ENCODE measurements at places on chromosomes 7 and 10. TPM values are rescaled to one million over a fixed set of nuclear protein-coding genes. Genes with fewer than 3 reads are reported as not detected.
A peak's percentile ranks its signal among the peaks of the same experiment; 100 is the strongest.

CDC14C gene
- total RNA-seq = not detected

RGS10 gene
- total RNA-seq = 34.6 TPM

SLC26A3 gene
- total RNA-seq = not detected

ZDHHC4 gene
- total RNA-seq = 57.9 TPM

EBF3 gene
- total RNA-seq = not detected

ELFN1 gene
- 0.11 TPM for total RNA-seq

PIK3CG gene
- 8.1 TPM for total RNA-seq

ADIRF gene
- 178 TPM for total RNA-seq

- H3K36me3 ChIP-seq = peaks cover 37% of the 10 kb centered on the region
- H3K27me3 ChIP-seq = no peaks in the 10 kb centered on the region
- no peak overlapping the region for H3K4me3 ChIP-seq
- no peak for DNase-seq
- H3K4me1 ChIP-seq = peaks cover 9% of the 10 kb centered on the region
Observed at GRCh38 chr7:77653572-77653971, 42.7 kb upstream of the RSBN1L start.

DNA sequence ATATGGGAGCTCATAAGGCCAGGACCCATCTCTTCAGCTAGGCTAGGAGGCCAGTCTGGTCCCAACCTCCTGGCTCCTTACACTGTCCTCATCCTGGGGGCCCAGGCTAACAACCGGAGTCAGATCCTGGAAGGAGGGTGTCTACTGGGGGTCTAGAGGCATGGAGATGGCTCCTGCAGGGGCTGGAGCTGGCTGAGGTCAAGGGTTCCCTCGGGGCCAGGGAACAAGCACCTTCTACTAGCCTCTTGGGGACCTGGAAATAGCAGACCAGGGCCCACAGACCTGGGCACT, 37.2 kb downstream of the CLRN3 start:
- H3K27me3 ChIP-seq = no peaks in the 10 kb centered on the region
- H3K4me3 ChIP-seq = no peak overlapping the region
- H3K27ac ChIP-seq = no peak overlapping the region
- peaks cover 6% of the 10 kb centered on the region for H3K4me1 ChIP-seq
- H3K36me3 ChIP-seq = no peaks in the 10 kb centered on the region

- H3K4me3 ChIP-seq = no peak overlapping the region
- H3K27ac ChIP-seq = no peak overlapping the region
- DNase-seq = no peak
- H3K27me3 ChIP-seq = no peaks in the 10 kb centered on the region
Observed at GRCh38 chr7:8232999-8233847, 28.7 kb downstream of the ICA1 start.

DNA sequence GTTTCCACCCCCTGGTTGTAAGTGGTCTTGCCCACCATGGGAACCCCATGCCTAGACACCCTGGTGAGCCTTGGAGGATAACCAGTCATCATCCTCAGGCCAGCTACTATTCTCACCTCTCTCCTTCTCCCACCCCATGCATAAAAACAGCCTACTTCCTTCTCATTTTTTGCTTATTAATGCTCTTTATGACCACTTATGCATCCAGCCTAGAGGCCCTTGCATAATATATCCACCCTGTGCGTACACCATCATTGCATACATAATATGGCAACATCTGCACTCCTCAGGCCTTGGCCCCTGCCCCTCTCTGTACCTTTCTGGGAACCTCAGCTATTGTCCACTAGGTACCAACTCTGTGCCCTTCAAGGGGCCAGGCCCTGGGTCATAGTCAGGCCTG, 91.0 kb downstream of the CDH23 start:
- no peaks in the 10 kb centered on the region for H3K27me3 ChIP-seq
- no peak overlapping the region for H3K4me3 ChIP-seq
- no peak overlapping the region for H3K27ac ChIP-seq
- DNase-seq = no peak
- no peaks in the 10 kb centered on the region for H3K36me3 ChIP-seq

GRCh38 chr10:132904181-132904813, 38.1 kb downstream of the CFAP46 start:
- H3K36me3 ChIP-seq = no peaks in the 10 kb centered on the region
- no peak overlapping the region for H3K4me3 ChIP-seq
- no peak overlapping the region for H3K27ac ChIP-seq
- no peaks in the 10 kb centered on the region for H3K4me1 ChIP-seq
- no peaks in the 10 kb centered on the region for H3K27me3 ChIP-seq
- DNase-seq = no peak

- H3K27me3 ChIP-seq = no peaks in the 10 kb centered on the region
- no peak overlapping the region for H3K27ac ChIP-seq
- peaks cover 30% of the 10 kb centered on the region for H3K4me1 ChIP-seq
- H3K4me3 ChIP-seq = no peak overlapping the region
Observed at GRCh38 chr10:59854571-59854970, 51.8 kb downstream of the CCDC6 start.

- H3K4me1 ChIP-seq = peaks cover 21% of the 10 kb centered on the region
- no peaks in the 10 kb centered on the region for H3K27me3 ChIP-seq
- H3K36me3 ChIP-seq = no peaks in the 10 kb centered on the region
- H3K27ac ChIP-seq = no peak overlapping the region
Observed at GRCh38 chr7:99733003-99733402, 2.0 kb downstream of the CYP3A7 start.

- no peaks in the 10 kb centered on the region for H3K27me3 ChIP-seq
- no peak for DNase-seq
- H3K4me3 ChIP-seq = no peak overlapping the region
Observed at GRCh38 chr10:569961-570627, 119.4 kb downstream of the DIP2C start.

DNA sequence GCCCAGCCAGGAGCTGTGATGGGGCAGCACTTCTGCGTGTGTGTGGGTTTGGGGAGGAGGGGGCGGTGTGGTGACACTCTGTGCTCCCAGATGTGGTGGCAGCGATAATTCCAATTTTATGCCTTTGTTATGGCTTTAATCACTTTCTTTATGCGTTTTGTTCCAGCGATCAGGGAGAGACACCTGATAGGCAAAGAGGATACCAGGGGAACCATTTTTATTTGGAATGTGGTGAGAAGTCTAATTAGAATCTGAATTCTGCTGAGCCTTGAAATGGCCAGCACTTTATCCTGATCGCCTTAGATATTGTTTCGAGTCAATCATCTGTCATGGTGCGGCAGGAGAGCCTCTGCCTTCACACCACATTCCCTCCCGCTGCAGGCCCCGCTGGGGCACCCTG, 79.5 kb downstream of the HIF1AN start:
- no peak overlapping the region for H3K27ac ChIP-seq
- H3K36me3 ChIP-seq = no peaks in the 10 kb centered on the region
- no peaks in the 10 kb centered on the region for H3K4me1 ChIP-seq
- no peak for DNase-seq
- H3K27me3 ChIP-seq = no peaks in the 10 kb centered on the region
- no peak overlapping the region for H3K4me3 ChIP-seq

DNA sequence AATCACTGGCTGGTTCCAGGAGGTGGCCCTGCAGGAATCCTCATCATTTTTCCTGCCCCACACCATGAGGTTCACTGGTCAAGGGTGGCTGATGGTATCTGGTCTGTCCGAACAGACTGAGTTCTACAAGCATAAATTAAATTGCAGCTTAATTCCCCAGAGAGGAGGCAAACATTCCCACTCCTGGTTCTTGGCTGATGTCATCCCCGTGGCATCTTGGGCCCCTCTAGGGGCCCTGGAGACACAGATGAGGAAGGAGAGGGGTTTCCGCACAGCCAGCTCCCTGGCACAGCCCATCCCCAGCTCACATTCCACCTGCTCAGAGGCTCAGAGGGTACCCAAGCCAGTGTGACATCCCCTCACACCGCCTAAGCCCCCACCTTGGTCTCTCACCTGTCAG, 5.3 kb upstream of the KLRG2 start:
- no peak overlapping the region for H3K4me3 ChIP-seq
- no peaks in the 10 kb centered on the region for H3K36me3 ChIP-seq

DNA sequence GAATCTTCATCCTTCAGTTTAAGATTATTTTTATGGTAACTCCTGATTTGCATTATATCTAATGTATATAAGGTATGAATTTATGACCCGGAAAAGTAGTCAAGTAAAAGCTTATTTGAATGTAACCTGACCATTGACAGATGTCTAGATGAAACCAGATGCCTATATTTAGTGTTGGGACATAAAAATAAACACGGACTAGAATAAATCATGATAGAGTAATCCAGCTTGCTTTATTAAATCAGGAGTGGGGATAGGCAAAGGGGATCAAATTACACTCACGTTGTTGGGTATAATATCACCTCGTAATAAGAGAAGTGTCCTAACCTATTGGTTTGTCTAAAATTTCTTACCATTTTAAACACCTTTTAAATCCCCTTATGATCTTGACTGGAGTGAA, 244.6 kb downstream of the AGMO start:
- H3K4me1 ChIP-seq = no peaks in the 10 kb centered on the region
- H3K4me3 ChIP-seq = no peak overlapping the region
- H3K27ac ChIP-seq = no peak overlapping the region
- no peak for DNase-seq
- no peaks in the 10 kb centered on the region for H3K36me3 ChIP-seq

- H3K27me3 ChIP-seq = no peaks in the 10 kb centered on the region
- H3K4me3 ChIP-seq = no peak overlapping the region
- H3K4me1 ChIP-seq = no peaks in the 10 kb centered on the region
- no peaks in the 10 kb centered on the region for H3K36me3 ChIP-seq
- H3K27ac ChIP-seq = no peak overlapping the region
Observed at GRCh38 chr10:58424176-58424575, 39.0 kb downstream of the TFAM start.

DNA sequence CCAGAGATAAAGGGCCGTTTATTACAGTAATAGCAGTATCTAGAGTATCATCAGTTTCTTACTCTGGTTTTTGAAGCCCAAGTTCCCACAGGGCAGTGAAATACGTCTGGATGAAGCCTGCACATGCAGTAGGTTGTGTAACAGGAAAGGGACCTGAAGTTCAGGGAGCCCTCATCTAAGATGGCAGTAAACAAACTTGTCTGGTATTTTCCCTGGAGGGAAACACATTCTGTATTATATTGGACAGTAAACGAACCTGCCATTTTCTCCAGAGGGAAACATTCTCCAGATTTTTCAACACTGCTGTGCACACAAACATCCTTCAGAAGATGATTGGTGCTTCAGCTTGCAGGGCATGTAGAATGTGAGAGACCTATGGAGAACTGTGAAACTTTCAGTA, 189.9 kb downstream of the TFEC start:
- H3K36me3 ChIP-seq = no peaks in the 10 kb centered on the region
- no peaks in the 10 kb centered on the region for H3K27me3 ChIP-seq
- H3K4me3 ChIP-seq = no peak overlapping the region
- no peak overlapping the region for H3K27ac ChIP-seq
- no peak for DNase-seq
- H3K4me1 ChIP-seq = no peaks in the 10 kb centered on the region

DNA sequence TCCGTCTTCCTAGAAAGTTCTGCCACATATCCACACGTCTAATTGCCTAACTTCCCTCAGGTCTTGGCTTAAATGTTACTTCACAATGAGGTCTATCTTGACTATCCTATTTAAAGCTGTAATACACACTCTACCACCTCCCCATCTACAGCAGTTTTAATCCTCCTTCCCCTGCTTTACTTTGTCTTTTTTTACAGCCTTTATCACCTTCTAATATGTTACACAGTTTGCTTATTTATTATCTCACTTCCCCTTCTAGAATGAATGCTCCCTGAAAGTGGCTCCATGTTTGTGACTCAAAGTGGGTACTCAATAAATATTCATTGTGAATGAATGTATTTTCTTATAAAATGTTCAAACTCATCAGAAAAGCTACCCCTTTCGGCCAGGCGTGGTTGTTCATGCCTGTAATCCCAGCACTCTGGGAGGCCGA, 13.6 kb upstream of the MICU1 start:
- H3K36me3 ChIP-seq = no peaks in the 10 kb centered on the region
- no peak for DNase-seq
- H3K4me1 ChIP-seq = no peaks in the 10 kb centered on the region
- no peaks in the 10 kb centered on the region for H3K27me3 ChIP-seq

GRCh38 chr7:157710396-157710795, 373.6 kb downstream of the DNAJB6 start:
- H3K36me3 ChIP-seq = no peaks in the 10 kb centered on the region
- no peaks in the 10 kb centered on the region for H3K27me3 ChIP-seq
- H3K4me3 ChIP-seq = no peak overlapping the region
- H3K4me1 ChIP-seq = no peaks in the 10 kb centered on the region
- no peak for DNase-seq

- no peaks in the 10 kb centered on the region for H3K4me1 ChIP-seq
- H3K36me3 ChIP-seq = no peaks in the 10 kb centered on the region
- H3K27ac ChIP-seq = no peak overlapping the region
- H3K4me3 ChIP-seq = no peak overlapping the region
- H3K27me3 ChIP-seq = no peaks in the 10 kb centered on the region
Observed at GRCh38 chr7:48611993-48612392, 312.4 kb upstream of the CDC14C start.

DNA sequence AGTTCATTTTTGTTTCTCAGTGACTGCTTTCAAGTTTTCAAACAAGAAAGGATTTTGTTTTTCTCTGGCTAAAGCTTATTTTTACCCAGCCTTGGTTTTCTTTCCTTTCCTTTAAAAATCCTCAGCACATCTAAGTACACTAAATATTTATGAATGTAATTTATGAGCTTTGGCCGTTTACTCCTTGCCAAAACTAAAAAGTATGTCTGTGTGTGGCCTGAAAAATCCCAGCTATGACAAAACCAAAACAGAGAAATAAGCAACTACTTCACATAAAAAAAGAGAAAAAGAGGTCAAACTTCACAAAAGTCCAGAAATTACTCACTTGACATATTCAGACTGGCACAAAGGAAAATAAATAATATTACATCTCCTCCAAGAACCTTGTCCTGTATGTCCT, 365.1 kb upstream of the NFE2L3 start:
- H3K36me3 ChIP-seq = no peaks in the 10 kb centered on the region
- no peak for DNase-seq
- no peak overlapping the region for H3K4me3 ChIP-seq
- no peak overlapping the region for H3K27ac ChIP-seq
- H3K27me3 ChIP-seq = no peaks in the 10 kb centered on the region
- no peaks in the 10 kb centered on the region for H3K4me1 ChIP-seq

- H3K27me3 ChIP-seq = no peaks in the 10 kb centered on the region
- H3K4me1 ChIP-seq = no peaks in the 10 kb centered on the region
- peak overlapping the region; percentile 40 for H3K27ac ChIP-seq
- no peaks in the 10 kb centered on the region for H3K36me3 ChIP-seq
- H3K4me3 ChIP-seq = no peak overlapping the region
Observed at GRCh38 chr10:6008497-6009142, 31.3 kb upstream of the IL15RA start.

GRCh38 chr7:27526611-27527347, 135.9 kb downstream of the HIBADH start:
- no peaks in the 10 kb centered on the region for H3K27me3 ChIP-seq
- H3K36me3 ChIP-seq = no peaks in the 10 kb centered on the region
- no peak overlapping the region for H3K27ac ChIP-seq
- H3K4me1 ChIP-seq = no peaks in the 10 kb centered on the region

DNA sequence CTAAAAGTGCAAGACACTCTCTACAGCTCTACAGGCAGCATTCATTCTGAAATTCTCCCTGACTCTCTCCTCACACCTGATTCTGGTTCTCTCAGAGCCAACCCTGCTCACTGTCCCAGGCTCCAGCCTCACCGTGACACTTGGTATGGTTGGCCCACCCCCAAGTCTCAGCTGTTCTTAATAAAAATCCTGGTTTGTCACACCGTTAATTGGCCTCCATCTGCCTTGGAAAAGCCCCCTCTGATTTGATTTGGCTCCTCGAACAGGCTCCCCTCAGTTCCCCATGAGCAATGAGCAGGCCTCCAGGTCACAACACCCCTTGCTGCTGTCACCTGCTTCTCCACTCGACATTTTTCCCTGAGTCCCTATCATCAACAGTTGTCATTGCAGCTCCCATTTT, 507.3 kb upstream of the AUTS2 start:
- H3K27me3 ChIP-seq = no peaks in the 10 kb centered on the region
- H3K4me3 ChIP-seq = no peak overlapping the region
- no peak for DNase-seq

Data from upper lobe of left lung (tissue), 6 donors.